Central memory CD8-positive, alpha-beta T cell (primary cell): ENCODE measurements at places on chromosomes 13 and 19.

- no peaks in the 10 kb centered on the region for H3K4me1 ChIP-seq
- H3K4me3 ChIP-seq, result no peak overlapping the region
- no peaks in the 10 kb centered on the region for H3K27me3 ChIP-seq
- no peaks in the 10 kb centered on the region for H3K36me3 ChIP-seq
- no peak for DNase-seq
These were observed 111.0 kb downstream of the FNDC3A start for GRCh38 chr13:49086722-49087121.

DNA sequence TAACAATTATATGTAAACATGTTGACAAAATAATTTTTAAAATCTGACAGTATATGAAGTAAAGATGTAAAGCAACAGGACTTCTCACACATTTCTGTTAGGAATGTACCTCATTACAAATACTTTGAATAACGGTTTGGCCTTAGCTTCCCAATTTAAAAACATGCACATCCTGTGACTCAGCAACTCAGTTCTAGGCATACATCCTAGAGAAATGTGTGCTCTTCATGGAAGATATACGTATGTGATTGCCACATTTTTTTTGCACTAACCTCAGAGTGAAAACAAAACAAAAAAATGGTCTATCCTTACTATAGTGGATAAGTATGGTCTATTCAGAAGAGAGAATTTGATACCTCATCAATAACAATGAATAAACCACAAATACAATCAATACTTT is 314.6 kb downstream of the LIG4 start:
- no peaks in the 10 kb centered on the region for H3K4me1 ChIP-seq
- no peak overlapping the region for H3K4me3 ChIP-seq
- H3K27ac ChIP-seq, result no peak overlapping the region
- DNase-seq, result no peak

DNA sequence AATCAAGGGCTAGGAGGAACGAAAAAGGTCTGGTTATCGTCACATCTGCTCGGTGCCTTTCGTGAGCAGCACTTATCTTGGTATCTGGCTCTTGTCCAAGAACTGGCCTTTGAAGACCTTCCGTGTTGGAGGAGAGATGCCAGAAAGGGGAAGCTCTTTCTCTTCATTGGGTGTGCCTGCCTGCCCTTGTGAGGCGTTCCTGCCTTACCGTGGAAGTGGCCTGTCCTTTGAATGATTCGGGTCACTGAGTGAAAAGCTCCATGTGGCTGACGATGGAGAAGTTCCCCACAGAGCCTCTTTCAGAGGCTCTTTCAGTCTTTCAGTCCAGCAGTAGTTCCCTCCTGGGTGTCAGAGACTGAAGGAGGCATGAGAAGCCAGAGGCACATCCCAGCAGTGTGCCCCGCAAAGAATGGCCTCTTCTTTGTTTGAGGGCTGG is 121.5 kb upstream of the SLC10A2 start:
- no peaks in the 10 kb centered on the region for H3K36me3 ChIP-seq
- no peaks in the 10 kb centered on the region for H3K4me1 ChIP-seq
- no peak overlapping the region for H3K27ac ChIP-seq

DNA sequence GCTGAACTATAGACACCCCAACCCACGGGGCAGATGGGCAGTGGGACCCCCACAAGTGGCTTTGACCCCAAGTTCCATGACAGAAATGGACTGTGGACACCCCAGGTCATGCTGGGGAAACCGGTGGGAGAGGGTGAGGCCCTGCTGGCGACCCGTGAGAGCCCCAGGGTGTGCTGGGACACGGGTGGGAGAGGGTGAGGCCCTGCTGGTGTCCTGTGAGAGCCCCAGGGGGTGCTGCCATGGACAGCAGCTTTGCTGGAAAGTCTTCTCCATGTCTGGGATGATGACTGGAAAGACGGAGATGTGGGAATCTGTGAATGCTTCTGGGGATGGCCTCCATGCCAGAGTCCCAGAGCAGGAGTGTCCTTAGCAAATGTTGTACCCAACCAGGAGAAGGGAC is 148.4 kb downstream of the URI1 start:
- H3K4me1 ChIP-seq, result no peaks in the 10 kb centered on the region
- H3K4me3 ChIP-seq, result no peak overlapping the region
- DNase-seq, result no peak
- peaks cover 26% of the 10 kb centered on the region for H3K27me3 ChIP-seq
- no peaks in the 10 kb centered on the region for H3K36me3 ChIP-seq
- H3K27ac ChIP-seq, result no peak overlapping the region

GRCh38 chr13:87894059-87894458 is 222.9 kb downstream of the SLITRK5 start:
- no peaks in the 10 kb centered on the region for H3K4me1 ChIP-seq
- DNase-seq, result no peak
- no peak overlapping the region for H3K27ac ChIP-seq
- no peaks in the 10 kb centered on the region for H3K27me3 ChIP-seq
- H3K4me3 ChIP-seq, result no peak overlapping the region
